Right ventricle myocardium superior (tissue), 1 donor: ENCODE measurements at places on chromosomes 2 and 18. TPM values are rescaled to one million over a fixed set of nuclear protein-coding genes. Genes with fewer than 3 reads are reported as not detected.

GRCh38 chr18:24053211-24053610 is 38.7 kb downstream of the TTC39C start:
- no peak for DNase-seq

GRCh38 chr2:201118961-201119854 is 3.2 kb downstream of the CFLAR start:
- no peak for DNase-seq

DNA sequence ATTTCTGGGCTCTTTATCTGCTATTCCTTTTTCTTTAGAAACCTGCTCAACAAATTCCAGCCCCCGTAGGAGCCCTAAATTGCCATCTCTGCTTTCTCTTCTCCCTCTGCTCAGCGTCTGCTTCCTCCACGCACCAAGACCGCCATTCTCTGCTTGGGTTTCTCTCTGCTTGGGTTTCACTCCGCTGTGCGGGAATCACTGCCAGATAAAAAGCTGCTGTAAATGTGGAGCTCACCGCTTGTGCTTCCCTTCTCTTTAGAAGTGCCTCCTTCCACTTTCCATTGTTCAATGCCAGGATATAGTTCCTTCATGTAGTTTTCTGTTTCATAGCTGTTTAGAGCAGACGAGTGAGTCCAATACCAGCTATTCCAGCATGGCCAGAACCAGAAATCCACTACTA is 45.9 kb downstream of the TMEM237 start:
- DNase-seq = no peak

DNA sequence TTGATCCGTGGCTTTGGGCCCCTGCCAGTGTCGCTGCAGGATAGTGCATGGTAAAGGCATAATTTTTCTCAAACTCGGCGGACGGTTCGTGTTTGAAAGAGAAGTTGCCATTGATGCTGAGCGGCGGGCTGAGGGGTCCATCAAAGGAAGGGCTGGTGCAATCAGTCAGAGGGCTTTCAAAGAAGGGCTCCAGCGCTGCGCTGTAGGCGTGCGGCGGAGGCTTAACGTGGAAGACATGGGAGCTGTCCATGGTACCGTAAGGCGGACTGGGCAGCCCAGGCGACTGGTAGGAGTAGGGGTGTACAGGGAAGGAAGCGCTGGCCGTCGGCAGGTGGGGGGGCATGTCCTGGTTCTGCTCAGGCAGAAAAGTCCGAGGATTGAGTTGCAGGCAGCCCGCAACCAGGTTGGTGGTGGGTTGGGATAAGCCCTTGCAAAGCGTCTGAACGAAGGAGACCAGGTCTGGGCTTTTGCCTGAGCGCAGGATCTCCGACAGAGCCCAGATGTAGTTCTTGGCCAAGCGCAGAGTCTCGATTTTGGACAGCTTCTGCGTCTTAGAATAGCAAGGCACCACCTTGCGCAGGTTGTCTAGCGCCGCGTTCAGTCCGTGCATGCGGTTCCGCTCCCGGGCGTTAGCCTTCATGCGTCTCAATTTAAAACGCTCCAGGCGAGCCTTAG is 2.3 kb downstream of the NEUROD1 start:
- DNase-seq = peak; percentile 65

DNA sequence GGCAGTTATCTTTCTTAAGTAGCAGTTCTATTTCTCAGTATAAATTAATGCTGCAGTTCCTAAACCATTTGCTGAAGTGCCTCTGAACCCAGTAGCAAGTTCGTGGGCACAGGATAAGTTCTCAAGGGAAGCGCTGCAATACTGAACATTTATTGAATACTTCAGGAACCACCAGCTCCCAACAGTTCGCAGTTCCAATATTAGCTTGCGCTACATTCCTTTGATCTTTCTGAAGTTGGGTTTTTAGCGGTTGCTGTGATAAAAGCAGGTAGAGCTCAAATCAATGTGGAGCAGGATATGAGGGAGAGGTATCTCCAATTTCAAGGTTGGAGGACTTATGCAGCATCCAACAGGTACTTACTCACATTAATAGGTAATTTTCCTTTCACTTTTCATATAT is 33.7 kb downstream of the PDCL3 start:
- DNase-seq = no peak

Gene TIA1
- 44.3 TPM for total RNA-seq

- no peak for DNase-seq
These were observed 41.5 kb downstream of the MOGAT1 start for GRCh38 chr2:222713002-222713401.

DNA sequence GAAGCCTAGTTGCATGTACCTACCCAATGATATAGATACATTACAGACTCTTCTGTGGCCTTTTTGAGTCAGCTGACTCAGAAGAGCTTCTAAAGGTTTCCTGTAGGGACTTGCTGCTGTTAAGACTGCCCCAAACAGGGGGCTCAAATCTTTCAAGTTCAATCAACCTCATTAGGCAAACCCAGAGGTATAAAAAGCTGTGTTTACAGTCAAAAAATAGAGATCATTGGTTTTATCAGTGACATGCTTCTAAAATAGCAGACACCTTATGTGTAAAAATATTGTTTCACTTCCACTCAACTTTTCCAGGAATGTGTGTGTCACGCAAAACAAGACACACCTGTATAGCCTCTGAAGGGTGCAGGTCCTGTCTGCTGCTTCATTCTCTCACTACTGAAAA is 624.3 kb upstream of the FANCL start:
- DNase-seq = no peak

DNA sequence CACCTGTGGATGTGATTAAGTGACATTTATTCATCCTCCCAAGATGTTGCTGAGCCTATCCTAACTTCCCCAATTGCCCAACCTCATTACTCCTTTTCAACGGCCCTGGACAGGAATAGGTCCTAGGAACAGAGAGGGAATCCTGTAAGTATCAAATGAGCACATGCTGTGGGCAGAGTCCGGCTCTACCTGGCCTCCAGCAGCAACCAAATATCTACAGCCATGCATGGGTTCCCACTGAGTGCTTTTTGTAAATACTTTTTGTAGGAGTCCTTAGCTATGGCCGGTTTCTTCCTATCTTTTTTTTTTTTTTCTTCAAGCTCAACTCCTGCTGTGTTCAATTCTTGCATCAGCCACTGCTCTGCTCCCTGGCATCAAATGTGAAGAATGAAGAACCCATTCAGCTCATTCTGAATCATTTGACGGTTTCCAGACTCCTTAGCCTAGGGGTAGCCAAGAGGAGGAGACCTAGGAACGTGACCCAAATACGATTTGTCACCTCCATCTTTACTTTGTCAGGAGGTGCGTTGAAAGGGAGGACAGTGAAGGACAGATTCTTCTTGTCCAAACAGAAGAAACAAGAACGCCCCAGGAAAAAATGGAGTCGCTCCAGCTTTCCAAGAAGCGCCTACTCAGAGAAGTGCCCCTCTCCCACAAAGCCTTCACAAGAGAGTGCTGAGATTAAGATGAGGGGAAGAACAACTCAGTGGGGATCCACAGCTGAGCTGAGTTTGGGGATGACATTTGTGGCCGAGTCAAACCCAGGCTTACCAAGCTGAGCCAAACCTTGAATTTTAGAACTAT is 46.7 kb upstream of the LCLAT1 start:
- no peak for DNase-seq

DNA sequence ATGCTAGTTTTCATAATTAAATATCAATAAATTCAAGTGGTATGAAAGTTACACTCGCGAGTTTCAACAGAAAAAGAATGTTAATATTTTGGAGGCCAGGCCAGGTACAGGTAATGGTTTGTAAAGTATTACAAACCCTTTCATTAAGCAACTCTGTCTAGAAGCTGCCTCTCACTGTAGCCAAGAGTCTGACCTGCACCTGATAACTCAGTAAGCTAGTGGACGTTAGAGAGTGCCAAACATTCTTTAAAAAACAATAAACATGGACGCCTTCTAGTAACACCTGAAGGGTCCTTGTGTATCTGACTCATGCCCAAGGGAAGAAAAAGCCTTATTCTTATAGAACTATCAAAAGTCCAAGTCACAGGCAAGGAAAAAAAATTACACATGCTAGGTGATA is 70.2 kb downstream of the MBD2 start:
- DNase-seq = no peak

DNA sequence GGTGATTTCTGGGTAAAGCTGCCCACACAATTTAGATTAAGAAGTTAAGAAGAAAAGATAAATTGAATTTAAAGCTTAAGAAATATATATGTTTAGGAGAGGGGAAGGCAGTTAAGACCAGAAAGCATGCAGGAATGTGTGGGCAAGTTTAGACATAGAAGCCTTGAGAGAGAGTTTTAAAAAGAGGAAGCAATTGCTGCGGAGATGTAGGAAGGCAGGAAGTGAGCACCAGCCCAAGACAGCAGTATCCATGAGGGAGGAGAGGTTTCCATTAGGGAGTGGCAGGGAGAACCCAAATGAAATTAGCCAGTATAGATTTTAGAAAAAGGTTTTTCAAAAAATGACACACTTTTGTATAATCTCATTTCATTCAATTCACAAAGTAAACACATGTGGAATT is 24.3 kb downstream of the DSC2 start:
- no peak for DNase-seq

DNA sequence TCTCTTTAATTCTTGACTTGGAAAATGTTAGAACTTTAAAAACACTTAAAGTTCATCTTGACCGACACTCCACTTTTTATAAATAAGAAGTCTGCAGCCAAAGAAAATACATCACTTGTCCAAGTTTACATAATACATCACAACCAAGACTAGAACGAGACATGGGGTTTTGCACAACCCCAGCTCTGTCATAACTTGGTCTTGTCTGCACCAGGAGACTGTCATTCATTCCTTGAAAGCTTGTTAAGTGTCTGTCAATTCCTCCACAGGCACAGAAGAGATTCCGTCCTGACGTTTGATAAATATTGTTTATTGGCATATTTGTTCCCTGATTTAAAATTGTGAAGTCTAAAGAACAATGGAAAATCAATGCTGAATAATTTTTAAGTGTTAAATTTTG is 139.5 kb upstream of the SETBP1 start:
- DNase-seq = no peak

Gene ST8SIA5
- 1.5 TPM for total RNA-seq

DNA sequence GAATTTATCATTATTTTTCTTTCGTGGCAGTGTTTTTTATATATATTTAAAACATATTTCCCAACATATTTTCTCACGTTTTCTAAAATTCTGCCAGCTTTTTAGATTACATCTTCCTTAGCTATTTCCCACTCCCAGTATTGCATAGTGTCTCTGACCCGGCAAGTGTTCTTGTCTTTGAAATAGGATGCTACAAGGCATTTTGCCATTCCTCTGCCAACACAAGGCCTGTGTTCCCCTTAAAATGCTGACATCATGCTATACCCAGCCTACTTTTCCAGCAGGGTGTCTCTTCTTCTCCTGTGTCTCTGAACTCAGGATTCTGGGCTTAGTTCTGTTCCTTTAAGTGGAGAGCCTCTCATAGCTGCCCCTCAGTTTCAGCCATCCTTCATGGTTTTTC is 115.2 kb downstream of the DIS3L2 start:
- DNase-seq = no peak

- DNase-seq = peak; percentile 55
These were observed 31.5 kb upstream of the TMBIM1 start for GRCh38 chr2:218323526-218324472.

DNA sequence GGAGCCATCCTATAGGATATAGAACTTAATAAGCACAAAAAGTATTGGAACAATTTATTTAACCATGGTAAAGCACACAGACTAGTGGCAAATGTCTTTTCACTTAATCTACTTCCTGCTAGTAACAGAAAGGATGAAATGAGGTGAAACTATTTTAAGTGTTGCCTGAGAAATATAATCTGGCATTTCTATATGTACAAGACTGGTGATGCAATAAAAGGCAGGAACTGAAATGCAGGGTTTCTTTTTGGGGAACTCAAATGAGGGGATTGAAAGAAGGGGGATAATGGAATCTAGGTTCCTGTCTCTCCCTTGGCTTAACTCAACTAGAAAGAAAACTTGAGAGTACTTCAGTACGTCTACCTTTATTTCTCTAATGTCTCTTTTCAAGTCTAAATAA is 122.3 kb downstream of the MEMO1 start:
- DNase-seq = no peak

- no peak for DNase-seq
These were observed 18.0 kb upstream of the GLS start for GRCh38 chr2:190862571-190862991.

DNA sequence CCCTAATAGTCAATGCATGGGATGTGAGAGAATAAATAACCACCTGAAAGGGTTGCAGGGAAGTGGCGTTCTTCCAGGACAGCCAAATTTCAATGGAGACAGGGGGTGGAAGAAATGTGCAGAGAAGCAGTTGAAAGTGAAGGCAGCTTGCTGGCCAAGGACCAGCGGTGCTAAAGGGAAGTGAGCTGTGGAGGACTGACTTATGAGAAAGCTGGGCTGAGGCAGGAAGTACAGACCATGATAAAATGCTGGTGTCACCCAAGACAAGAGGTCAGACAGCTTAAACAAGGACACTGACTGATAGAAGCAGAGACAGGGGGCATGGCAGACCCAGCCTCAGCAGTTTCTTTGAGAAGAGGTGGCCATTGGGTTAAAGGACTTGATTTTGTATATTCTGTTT is 106.7 kb downstream of the DTNB start:
- DNase-seq = peak; percentile 61

Gene SLC30A3
- 10.4 TPM for total RNA-seq

GRCh38 chr18:68427951-68428401 is 286.9 kb downstream of the TMX3 start:
- DNase-seq = no peak

- no peak for DNase-seq
These were observed 21.0 kb downstream of the MERTK start for GRCh38 chr2:111919365-111919764.

GRCh38 chr2:226583715-226584114 is 215.9 kb downstream of the IRS1 start:
- no peak for DNase-seq

DNA sequence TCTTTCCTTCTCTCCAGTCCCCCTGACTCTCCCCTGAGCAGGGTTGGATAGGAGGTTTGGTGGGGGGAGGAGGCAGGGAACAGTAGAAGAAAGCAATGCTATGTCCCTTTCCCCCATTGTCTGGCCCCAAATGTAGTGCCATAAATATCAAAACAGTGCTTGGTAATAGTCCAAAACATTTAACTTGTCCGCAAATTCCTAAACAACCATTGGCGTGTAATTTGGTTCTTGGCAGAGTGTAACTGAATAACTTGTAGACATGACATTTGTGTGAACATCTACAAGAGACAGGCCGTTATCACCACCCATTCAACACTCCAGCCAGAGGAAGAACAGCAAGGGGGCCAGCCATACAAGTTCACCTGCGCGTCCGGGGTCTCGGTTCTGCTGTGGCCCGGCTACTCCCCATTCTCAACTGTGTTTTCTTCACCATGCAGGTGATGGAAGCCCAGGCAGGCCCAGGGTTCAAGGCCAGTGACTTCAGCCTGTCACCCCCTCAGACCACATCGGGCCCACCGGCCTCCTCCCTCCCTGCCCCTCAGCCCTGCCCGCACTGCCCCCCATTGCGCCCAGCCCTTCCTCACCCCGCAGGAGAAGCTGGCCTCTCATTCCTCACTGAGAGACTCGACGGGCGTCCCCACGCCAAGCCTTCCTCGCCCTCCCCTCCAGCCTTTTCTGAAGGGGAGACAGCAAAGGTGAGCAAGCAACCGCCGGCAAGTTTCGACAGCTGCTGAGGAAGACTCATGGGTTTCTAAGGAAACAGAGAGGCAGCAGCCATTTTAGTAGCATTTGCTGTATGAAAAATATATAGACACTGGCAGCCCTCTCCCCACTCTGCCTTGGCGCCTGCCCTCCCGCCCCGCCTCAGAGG is 699 bp upstream of the RAPGEF4 start:
- DNase-seq = no peak

Gene MRPS9
- 72.4 TPM for total RNA-seq
